ENCODE measurements at places on chromosomes 1 and 21.

GRCh38 chr1:24761582-24761981 lies 16.3 kb downstream of the CLIC4 start:
- no peak for DNase-seq

DNA sequence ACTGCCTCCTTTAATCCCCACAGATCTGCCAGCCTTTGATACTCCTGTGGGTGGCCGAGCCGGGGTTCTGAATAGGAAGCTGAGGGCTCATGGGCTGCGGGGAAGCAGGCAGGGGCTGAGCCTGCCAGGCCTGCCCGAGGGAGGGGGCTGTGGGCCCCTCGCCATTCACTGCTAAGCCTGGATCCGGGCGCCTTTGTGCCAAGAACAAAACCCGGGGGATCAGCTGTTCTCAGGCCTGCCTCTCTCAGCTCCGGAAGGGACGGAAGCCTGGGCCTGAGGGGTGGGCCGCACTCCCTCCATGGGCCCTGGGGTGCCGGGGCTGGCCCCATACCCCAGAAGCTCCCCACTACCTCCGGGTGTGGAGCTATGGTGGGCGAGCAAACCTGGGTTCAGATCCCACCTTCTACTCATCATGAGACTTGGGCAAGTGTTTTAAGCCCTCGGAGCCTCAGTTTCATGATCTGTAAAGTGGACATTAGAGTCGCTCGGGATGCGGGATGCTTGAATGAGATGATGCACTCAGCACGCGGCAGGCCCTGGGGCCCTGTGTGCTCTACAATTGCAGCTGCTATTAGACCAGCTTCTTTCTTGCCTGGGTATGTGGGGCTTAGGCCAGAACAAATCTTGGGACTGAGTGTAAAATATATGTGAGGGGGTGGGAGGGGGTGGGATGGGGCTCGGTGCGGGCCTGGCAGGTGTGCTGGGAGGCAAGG lies 19.2 kb upstream of the EPHA2 start:
- DNase-seq, result no peak

- no peak for DNase-seq
Observed at GRCh38 chr1:78682496-78682895, 32.9 kb downstream of the IFI44 start.

DNA sequence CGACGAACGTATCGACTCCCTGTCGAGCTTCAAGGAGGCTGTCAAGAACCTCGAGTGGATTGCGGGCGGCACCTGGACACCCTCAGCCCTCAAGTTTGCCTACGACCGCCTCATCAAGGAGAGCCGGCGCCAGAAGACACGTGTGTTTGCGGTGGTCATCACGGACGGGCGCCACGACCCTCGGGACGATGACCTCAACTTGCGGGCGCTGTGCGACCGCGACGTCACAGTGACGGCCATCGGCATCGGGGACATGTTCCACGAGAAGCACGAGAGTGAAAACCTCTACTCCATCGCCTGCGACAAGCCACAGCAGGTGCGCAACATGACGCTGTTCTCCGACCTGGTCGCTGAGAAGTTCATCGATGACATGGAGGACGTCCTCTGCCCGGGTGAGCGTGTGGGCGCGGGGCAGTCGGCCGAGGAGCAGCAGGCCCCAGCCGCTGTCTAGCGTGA lies 28.0 kb downstream of the COL6A2 start:
- no peak for DNase-seq

GRCh38 chr21:38740090-38740489 lies 65.6 kb upstream of the ETS2 start:
- DNase-seq, result no peak

All from urothelium cell line (cell line).